ENCODE measurements at places on chromosomes 12 and 14. TPM values are rescaled to one million over a fixed set of nuclear protein-coding genes. Genes with fewer than 3 reads are reported as not detected.

Gene SIX1
- 0.42 TPM for total RNA-seq

GRCh38 chr12:70309348-70309747 lies 56.7 kb upstream of the KCNMB4 start:
- DNase-seq: no peak
- no peaks in the 10 kb centered on the region for H3K27me3 ChIP-seq
- no peaks in the 10 kb centered on the region for H3K36me3 ChIP-seq
- H3K4me1 ChIP-seq: peaks cover 10% of the 10 kb centered on the region
- no peak overlapping the region for H3K4me3 ChIP-seq

Gene E2F7
- total RNA-seq: not detected

DNA sequence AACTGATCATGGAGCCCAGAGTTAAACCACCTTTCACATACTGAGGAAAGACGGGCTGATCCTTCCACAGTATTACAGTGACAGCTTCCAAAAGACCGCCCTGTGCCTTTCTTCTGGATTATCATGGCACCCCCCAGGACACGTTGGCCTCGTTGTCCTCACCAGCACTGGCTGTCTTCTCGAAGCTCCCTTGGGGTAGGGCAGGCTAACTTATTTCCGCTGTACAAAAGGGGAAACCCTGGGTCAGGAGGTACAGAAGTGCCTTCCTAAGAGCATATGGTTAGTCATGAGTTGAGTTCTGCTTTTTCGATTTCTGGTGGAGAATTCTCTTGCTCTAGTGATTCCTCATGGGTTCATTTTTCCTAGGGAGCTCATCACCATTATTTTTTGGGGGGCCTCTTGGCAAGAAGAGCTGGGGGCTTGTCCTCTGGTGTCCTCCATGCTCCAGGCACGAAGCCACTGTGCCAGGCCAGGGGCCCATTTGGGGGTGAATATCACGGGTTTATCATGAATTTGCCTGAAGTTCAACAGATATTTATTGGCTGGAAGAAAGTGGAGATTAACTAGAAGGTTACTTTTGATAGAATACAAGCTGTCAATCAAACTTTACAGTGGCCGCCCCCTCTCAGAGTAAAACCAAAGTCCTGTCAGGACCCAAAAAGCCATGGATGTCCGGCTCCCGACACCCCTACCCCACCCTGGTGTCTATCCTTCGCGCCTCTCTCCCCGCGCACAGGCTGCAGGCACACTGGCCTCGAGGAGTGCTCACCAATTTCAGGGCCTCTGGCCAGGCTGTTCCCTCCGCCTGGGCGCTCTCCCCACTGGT lies 8.8 kb upstream of the TRAF3 start:
- no peak for DNase-seq
- no peaks in the 10 kb centered on the region for H3K4me1 ChIP-seq
- H3K4me3 ChIP-seq: no peak overlapping the region

GRCh38 chr12:71576496-71576895 lies 87.2 kb downstream of the ZFC3H1 start:
- H3K4me1 ChIP-seq: no peaks in the 10 kb centered on the region
- no peak overlapping the region for H3K27ac ChIP-seq
- no peaks in the 10 kb centered on the region for H3K27me3 ChIP-seq
- no peak for DNase-seq
- no peaks in the 10 kb centered on the region for H3K36me3 ChIP-seq

Gene TMPRSS12
- not detected for total RNA-seq

- peaks cover 80% of the 10 kb centered on the region for H3K4me1 ChIP-seq
- no peaks in the 10 kb centered on the region for H3K27me3 ChIP-seq
- DNase-seq: no peak
Measured at GRCh38 chr14:44963775-44964380, 1.9 kb downstream of the TOGARAM1 start.

Gene ACOT6
- not detected for total RNA-seq

Gene B4GALNT1
- total RNA-seq: 4.2 TPM

Gene TCTN2
- total RNA-seq: 10.0 TPM

Gene PLA2G1B
- not detected for total RNA-seq

- no peaks in the 10 kb centered on the region for H3K27me3 ChIP-seq
- peaks cover 66% of the 10 kb centered on the region for H3K4me1 ChIP-seq
- peak overlapping the region; percentile 75 for H3K27ac ChIP-seq
- H3K4me3 ChIP-seq: no peak overlapping the region
Measured at GRCh38 chr12:91273560-91273959, 90.9 kb upstream of the DCN start.

- H3K4me3 ChIP-seq: no peak overlapping the region
- no peak for DNase-seq
- no peaks in the 10 kb centered on the region for H3K36me3 ChIP-seq
- H3K4me1 ChIP-seq: no peaks in the 10 kb centered on the region
- no peak overlapping the region for H3K27ac ChIP-seq
- no peaks in the 10 kb centered on the region for H3K27me3 ChIP-seq
Measured at GRCh38 chr12:55874443-55874842, 31.7 kb upstream of the MMP19 start.

Gene MCRS1
- 43.7 TPM for total RNA-seq

DNA sequence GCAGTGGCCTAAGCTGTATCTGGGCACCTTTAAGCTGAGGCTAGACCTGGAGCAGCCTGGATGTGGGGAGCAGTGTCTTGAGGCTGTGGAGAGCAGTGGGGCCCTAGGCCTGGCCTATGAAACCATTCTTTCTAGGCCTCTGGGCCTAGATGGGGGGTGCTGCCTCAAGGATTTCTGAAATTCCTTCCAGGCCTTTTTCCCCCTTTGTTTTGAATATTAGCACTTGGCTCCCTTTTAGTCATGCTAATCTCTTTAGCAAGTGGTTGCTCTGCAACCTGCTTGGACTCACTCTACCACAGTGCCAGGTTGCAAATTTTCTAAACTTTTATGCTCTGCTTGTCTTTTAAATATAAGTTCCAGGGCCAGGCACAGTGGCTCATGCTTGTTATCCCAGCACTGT lies 41.6 kb upstream of the RFX4 start:
- H3K27ac ChIP-seq: no peak overlapping the region
- no peaks in the 10 kb centered on the region for H3K4me1 ChIP-seq
- no peak for DNase-seq
- H3K4me3 ChIP-seq: no peak overlapping the region
- H3K27me3 ChIP-seq: no peaks in the 10 kb centered on the region
- H3K36me3 ChIP-seq: no peaks in the 10 kb centered on the region

- peak overlapping the region; percentile 96 for H3K27ac ChIP-seq
- H3K27me3 ChIP-seq: no peaks in the 10 kb centered on the region
- no peak for DNase-seq
- H3K4me1 ChIP-seq: peaks cover 37% of the 10 kb centered on the region
- no peaks in the 10 kb centered on the region for H3K36me3 ChIP-seq
- peak overlapping the region; percentile 92 for H3K4me3 ChIP-seq
Measured at GRCh38 chr14:39265806-39266524, 32.2 kb downstream of the MIA2 start.

Gene KRT85
- not detected for total RNA-seq

- H3K27me3 ChIP-seq: no peaks in the 10 kb centered on the region
- H3K4me1 ChIP-seq: peaks cover 12% of the 10 kb centered on the region
- H3K4me3 ChIP-seq: no peak overlapping the region
- DNase-seq: no peak
- H3K36me3 ChIP-seq: no peaks in the 10 kb centered on the region
Measured at GRCh38 chr14:63644741-63645140, 3.1 kb upstream of the WDR89 start.

DNA sequence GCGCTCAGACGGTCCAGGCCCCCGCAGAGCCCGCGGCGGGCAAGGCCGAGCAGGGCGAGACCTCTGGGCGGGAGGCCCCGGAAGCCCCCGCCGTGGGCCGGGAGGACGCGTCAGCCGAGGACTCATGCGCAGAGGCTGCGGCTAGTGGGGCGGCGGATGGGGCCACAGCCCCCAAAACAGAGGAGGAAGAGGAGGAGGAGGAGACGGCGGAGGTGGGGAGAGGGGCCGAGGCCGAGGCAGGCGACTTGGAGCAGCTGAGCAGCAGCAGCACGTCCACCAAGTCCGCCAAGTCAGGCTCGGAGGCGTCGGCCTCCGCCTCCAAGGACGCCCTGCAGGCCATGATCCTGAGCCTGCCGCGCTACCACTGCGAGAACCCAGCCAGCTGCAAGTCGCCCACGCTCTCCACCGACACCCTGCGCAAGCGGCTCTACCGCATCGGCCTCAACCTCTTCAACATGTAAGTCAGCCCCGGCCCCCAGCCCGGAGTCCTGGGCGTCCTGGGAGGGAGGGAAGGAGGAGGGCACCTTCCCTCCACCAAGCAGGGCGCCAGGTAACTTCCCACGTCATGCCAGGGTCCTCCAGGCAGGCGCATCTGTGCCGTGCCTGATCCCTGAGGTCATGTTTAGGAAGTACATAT lies 72.4 kb downstream of the IQSEC3 start:
- no peaks in the 10 kb centered on the region for H3K36me3 ChIP-seq
- H3K4me3 ChIP-seq: peak overlapping the region; percentile 37
- peaks cover 9% of the 10 kb centered on the region for H3K4me1 ChIP-seq
- no peaks in the 10 kb centered on the region for H3K27me3 ChIP-seq
- no peak for DNase-seq
- no peak overlapping the region for H3K27ac ChIP-seq

DNA sequence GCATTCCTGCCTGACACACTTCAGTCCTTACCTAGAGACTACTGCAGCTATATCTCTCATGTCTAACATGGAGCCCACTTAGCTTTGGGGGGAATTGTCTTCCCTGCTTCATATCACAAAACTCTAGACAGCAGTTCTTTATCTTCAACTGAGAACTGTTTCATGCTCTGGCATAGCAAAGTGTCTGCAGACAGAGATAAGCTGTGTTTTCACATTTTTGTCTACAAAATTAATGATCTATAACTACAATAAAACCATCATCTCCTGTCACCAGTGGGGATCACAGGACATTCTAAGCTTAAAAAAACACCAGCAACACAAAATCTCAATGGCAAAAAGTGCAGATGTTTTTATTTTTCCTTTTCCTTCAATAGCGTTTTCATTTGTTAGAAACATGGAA lies 137.1 kb upstream of the VRK1 start:
- peak; percentile 12 for DNase-seq
- H3K27ac ChIP-seq: no peak overlapping the region
- peaks cover 18% of the 10 kb centered on the region for H3K4me1 ChIP-seq

Gene KRT82
- total RNA-seq: not detected

DNA sequence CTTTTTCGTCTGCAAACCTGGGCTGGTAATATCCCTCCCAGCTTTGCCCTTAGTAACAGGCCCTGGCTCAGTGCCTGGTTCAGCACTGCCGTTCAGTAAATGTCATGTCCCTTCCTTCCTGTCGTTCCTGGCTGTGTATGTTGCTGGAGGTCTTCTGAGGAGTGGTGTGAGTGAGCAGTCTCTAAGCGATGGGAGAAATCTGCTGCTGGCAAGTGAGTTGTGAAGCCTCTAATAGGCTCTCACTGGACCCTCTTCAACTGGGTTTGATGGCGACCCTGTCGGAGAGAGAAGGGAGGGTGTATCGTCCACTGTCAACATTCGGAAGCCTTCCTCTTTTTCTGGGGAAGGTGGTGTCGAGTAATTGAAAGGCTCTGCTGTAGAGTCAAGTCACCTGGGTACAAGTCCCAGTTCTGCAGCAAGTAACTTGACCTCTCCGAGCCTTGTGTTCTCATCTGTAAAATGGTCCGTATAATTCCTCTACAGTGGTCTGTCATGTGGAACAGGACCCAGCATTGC lies 62.8 kb downstream of the HRK start:
- H3K27ac ChIP-seq: peak overlapping the region; percentile 94
- H3K36me3 ChIP-seq: no peaks in the 10 kb centered on the region

GRCh38 chr12:107990325-107990724 lies 138.8 kb upstream of the WSCD2 start:
- no peaks in the 10 kb centered on the region for H3K36me3 ChIP-seq
- DNase-seq: peak; percentile 74
- H3K27ac ChIP-seq: no peak overlapping the region
- H3K4me1 ChIP-seq: no peaks in the 10 kb centered on the region

GRCh38 chr14:105083926-105084685 lies 18.9 kb upstream of the GPR132 start:
- DNase-seq: no peak
- H3K4me3 ChIP-seq: no peak overlapping the region
- H3K27me3 ChIP-seq: no peaks in the 10 kb centered on the region
- H3K4me1 ChIP-seq: peaks cover 31% of the 10 kb centered on the region
- no peak overlapping the region for H3K27ac ChIP-seq

Gene SLC38A4
- total RNA-seq: not detected

DNA sequence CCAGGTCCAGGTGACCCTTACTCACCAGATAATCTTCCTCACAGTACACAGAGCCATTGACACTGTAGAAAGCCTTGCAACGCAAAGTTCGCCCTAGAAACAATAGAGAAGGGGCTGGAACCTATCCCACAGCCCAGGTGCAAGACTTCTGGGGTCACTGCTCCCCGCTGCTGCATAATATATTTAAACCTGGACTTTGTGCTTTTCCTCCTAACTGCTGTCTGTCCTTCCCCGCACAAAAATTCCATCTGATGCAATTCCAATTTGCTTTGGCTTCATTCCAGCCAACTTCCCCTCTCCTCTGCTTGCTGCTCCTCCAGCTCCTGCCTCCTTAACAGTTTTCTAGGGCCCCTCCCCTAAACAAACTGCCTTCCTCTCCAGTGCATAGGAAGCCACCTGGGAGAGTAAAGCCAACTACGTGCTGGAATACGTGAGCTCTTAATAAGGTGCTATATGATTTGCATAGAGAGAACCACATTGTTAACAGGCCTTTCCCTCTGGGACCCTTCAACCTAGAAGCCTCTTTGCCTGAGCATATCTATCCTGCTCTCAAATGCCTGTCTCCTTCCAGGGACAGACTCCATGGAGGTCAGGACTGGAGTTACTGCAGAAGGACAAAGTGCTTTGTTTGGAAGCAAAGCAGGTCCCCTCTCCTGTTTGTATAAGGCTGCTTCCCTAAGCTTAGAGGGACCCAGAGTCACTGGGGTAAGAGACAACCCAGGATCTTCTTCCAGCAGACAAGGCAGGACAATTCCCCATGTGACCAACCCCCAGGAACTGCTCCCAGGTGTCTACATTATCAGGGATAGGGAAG lies 5.5 kb downstream of the AJUBA start:
- peak overlapping the region; percentile 75 for H3K27ac ChIP-seq
- DNase-seq: no peak
- H3K4me1 ChIP-seq: peaks cover 49% of the 10 kb centered on the region
- H3K4me3 ChIP-seq: no peak overlapping the region

Gene A2M
- total RNA-seq: 410 TPM

GRCh38 chr12:49061157-49061650 lies 610 bp upstream of the KMT2D start:
- DNase-seq: no peak
- no peaks in the 10 kb centered on the region for H3K36me3 ChIP-seq
- H3K27me3 ChIP-seq: no peaks in the 10 kb centered on the region
- H3K4me3 ChIP-seq: peak overlapping the region; percentile 77
- peak overlapping the region; percentile 98 for H3K27ac ChIP-seq
- H3K4me1 ChIP-seq: peaks cover 51% of the 10 kb centered on the region

- no peaks in the 10 kb centered on the region for H3K27me3 ChIP-seq
- DNase-seq: no peak
- no peaks in the 10 kb centered on the region for H3K36me3 ChIP-seq
- H3K4me1 ChIP-seq: no peaks in the 10 kb centered on the region
- H3K27ac ChIP-seq: no peak overlapping the region
- no peak overlapping the region for H3K4me3 ChIP-seq
Measured at GRCh38 chr14:35696575-35696974, 112.5 kb downstream of the RALGAPA1 start.

Gene IL22
- not detected for total RNA-seq

Gene AKAP5
- 2.1 TPM for total RNA-seq

GRCh38 chr14:91380610-91381371 lies 36.8 kb downstream of the CCDC88C start:
- no peaks in the 10 kb centered on the region for H3K27me3 ChIP-seq
- DNase-seq: no peak
- H3K4me1 ChIP-seq: peaks cover 26% of the 10 kb centered on the region
- no peak overlapping the region for H3K4me3 ChIP-seq
- H3K27ac ChIP-seq: no peak overlapping the region

Gene TROAP
- 0.80 TPM for total RNA-seq

- H3K4me3 ChIP-seq: no peak overlapping the region
- no peaks in the 10 kb centered on the region for H3K27me3 ChIP-seq
- no peak overlapping the region for H3K27ac ChIP-seq
- no peak for DNase-seq
- H3K36me3 ChIP-seq: no peaks in the 10 kb centered on the region
Measured at GRCh38 chr12:116630762-116631161, 71.6 kb downstream of the MAP1LC3B2 start.
